ENCODE measurements at places on chromosomes 1 and 21.

GRCh38 chr1:84301785-84302385 lies 377 bp downstream of the SAMD13 start:
- DNase-seq, result no peak

DNA sequence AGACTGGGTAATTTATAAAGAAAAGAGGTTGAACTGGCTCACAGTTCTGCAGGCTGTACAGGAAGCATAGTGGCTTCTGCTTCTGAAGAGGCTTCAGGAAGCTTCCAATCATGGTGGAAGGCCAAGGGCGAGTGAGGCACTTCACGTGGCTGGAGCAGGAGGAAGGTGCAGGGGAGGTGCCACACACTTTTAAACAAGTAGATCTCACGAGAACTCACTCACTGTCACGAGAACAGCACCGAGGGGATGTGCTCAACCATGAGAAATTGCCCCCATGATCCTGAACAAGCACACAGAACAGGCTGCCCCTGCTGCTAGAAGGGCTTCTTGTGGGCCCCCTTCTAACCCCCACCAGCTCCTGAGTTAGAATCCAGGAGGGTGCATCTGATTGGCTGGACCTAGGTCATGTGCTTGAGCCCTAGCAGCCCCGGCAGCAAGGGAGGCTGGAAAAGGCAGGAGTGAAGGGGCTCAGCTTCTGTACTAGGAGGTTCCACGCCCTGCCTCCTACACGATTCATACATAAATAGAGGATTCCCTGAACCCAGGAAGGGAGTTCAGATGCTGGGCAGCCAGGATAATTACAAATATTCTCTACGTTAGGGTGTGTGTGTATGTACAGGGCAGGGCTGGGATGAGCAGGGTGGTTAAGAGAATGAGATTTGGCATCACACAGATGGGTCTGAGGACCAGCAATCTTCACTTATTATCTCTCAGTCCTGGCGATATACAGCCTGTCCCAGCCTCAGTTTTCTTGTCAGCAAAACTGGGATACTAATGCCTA lies 72.8 kb upstream of the ATP5PO start:
- DNase-seq, result no peak

DNA sequence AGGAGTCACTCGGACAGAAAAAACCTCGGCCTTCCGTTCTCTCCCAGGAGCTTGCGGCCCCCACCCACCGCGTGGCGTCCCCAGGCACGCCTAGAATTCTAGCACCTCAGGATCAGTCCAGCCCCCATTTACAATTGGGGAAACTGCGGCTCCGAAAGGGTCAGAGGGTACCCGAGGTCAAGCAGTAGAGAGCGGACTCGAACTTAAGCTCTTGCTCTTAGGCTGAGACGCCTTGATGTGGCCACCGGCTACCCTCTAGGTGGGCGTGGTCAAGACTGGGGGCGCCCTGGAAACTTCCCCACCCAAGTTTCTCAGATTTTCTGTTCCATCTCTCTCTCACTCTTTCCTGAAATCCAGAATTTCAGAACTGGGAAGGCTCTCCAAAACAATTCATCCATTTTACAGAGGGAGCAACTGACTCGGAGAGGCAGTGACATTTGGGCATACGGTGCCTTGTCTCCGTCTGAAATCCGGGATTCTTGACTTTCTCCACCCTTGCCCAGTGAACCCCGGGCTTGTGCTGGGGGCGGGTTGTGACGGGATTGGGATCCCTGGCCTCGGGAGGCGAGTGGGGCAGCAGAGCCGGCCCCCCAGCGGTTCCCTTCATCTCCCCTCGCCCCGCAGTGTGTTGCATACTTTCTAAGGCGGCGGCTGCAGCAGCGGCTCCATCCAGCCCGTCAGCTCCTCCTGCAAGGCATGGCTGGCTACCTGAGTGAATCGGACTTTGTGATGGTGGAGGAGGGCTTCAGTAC lies 777 bp downstream of the AZIN2 start:
- DNase-seq, result no peak

- DNase-seq, result no peak
These were observed 11.6 kb downstream of the SDCCAG8 start for GRCh38 chr1:243267471-243267880.

- DNase-seq, result no peak
These were observed 62.1 kb upstream of the S1PR1 start for GRCh38 chr1:101174722-101175121.

- DNase-seq, result peak; percentile 12
These were observed at the start of gene RIPPLY3 for GRCh38 chr21:37006486-37007291. RIPPLY3 (plus strand) TSS chr21:37006702; CDS start chr21:37006773, 71 bp downstream.

DNA sequence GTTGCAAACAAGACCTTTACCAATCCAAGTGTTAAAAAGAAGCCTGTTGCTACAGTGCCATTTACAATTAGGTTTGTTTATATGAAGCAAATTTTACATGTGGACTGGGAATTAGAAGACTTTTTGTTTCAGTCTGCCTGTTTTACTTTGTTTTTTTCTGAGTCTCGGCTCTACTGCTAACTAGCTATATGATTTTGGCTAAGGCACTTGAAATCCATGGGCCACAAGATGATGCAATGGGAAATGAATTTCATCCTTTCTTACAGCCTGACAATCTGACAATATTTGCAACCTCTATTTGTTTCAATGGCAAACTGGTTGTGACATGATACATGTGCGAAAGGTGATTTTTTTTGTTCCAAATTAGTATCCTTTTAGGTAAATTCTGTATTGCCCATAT lies 3.7 kb upstream of the PEX11B start:
- DNase-seq, result no peak

- no peak for DNase-seq
These were observed 175.0 kb downstream of the KAZN start for GRCh38 chr1:14773396-14774025.

- no peak for DNase-seq
These were observed 21.6 kb upstream of the TRABD2B start for GRCh38 chr1:48018799-48019198.

Measured in COR-L47 (cell line).